ENCODE measurements at places on chromosomes 3 and 15.

GRCh38 chr15:90572893-90573292, 43.2 kb downstream of the CRTC3 start:
- no peak for DNase-seq

GRCh38 chr3:29245441-29245840, 35.4 kb upstream of the RBMS3 start:
- DNase-seq = no peak

GRCh38 chr15:36479200-36479896, 100.1 kb upstream of the CDIN1 start:
- no peak for DNase-seq

- DNase-seq = no peak
These were observed 5.0 kb downstream of the DCP1A start for GRCh38 chr3:53342353-53342752.

DNA sequence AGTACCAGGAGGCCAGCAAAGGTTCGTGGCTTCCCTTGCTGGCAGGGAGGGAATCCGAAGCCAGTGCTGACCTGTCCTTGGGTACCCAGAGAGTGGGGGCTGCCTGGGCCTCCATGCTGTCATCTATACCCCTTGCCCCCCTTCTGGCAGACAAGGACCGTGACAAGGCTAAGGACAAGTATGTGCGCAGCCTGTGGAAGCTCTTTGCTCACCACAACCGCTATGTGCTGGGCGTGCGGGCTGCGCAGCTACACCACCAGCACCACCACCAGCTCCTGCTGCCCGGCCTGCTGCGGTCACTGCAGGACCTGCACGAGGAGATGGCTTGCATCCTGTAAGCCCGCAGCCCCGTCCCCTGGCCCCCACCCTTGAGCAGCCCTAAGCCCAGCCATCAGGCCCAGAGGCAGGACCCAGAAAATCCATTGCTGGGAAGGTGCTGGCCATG, 2.8 kb downstream of the FES start:
- no peak for DNase-seq

DNA sequence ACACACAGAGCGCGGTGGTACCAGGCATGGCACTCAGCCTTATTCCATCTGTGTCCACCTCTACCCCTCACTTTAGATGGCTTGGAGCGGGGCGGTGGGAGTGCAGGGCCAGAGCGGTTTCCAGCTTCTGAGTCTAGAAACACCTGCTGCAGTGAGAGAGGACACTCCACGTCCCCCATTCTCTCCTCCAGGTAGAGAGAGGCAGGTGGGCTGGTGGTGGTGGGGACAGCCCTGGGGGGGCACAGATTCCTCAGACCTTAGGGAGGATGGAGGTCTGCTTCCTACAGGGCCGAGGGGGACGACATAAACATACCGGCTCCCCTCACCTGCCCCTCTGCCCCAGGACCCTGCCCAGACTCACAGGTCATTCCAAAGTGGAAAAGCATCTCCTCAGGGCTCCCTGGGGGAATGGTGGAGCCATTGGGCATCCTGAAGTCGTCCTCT, 40.4 kb downstream of the MUC20 start:
- DNase-seq = no peak

GRCh38 chr3:44130249-44130648, 111.4 kb upstream of the TOPAZ1 start:
- no peak for DNase-seq

DNA sequence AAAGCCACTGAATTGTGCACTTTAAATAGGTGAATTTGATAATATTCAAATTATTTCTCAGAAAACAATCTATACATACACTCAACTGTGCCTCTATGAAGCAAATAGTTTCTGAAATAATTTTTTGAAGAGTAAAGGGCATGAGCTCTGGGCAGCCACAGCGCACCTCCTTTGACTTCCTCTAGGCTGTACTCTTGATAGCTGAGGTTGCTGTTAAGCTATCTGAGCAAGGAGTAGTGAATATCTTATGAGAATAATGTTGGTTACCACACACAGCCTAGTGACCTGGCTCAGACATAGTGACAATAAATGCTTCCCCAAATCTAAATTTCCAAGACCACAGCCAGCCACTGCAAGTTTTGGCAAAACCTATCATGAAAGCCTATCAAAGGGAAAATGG, 11.6 kb upstream of the SEC61A1 start:
- no peak for DNase-seq

DNA sequence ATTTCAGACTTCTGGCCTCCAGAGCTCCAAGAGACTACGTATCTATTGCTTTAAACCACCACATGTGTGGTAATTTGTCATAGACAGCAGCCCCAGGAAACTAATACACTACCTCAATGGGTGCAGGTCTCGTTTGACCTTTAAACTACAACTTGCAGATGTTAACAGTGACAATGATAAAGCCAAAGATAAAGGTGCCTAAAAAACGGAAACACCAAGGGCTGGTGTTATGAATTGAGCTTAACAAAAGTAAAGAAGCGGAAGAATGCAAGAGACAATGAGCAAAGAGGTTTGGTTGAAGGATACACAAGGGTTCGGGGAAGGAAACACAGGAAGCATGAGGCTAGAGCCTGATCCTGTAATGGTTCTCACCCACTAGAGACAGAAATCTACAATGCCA, 50.8 kb downstream of the RFTN1 start:
- no peak for DNase-seq

DNA sequence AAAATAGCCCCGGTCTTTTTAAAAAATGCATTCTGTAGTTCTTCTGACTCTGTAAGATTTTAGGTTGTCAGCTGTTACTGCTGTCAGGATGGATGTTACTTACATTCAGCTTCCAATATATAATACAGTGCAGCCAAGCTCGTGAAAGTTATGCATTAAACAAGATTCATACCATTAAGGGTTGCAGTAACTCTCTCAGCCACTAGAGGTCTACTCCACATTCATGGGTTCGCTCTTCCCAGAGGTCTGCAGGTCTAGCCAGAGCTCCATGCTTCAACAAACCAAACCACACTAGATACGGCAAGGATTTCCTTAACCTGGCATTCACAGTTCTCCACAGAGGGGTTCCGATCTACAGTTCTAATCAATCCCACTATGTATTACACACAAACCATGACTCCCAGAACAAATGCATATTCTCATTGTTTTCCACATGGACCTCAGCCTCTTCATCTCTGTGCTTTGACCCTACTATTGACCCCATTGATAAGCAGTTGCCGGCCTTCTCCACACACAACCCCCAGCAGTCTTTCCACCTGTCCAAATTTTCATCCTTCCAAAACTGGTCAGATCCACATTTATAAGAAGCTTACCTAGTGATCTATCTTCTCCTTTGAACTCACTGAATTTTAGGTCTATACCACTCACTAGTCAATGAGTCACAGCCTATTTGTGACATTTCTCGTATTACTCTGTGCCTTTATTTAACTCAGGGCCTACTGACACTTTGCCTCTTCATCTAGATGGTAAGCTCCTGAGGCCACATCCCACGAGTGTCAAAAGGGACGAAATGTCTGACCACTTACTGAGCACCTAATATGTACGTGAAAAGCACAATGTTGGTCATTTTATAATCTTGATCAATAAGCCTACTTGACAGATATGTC, 33.7 kb downstream of the RORA start:
- no peak for DNase-seq

GRCh38 chr15:38085114-38085513, 150.7 kb downstream of the TMCO5A start:
- DNase-seq = no peak

GRCh38 chr15:96225642-96226259, 104.7 kb upstream of the NR2F2 start:
- no peak for DNase-seq

DNA sequence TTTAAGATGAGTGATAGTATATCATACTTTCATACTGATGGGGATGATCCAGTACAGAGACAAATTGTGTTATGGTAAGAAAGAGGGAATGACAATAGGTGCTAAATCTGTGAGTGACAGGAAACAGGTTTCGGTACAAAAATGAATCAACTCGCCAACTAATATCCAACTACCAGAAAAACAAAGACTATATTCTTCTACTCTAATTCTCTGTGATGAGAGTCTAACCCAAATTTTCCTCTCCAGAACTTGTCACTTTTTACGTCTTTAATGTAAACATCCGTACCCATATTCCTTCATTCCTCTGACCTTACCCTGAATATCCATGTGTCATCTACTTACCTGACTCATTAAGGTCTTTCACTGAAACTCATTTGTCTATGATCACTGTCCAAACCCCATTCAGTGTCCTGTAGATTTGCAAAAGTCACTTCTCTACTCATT, 39.6 kb downstream of the SCAPER start:
- no peak for DNase-seq

GRCh38 chr15:70892912-70893560, 410 bp downstream of the LRRC49 start:
- DNase-seq = no peak

DNA sequence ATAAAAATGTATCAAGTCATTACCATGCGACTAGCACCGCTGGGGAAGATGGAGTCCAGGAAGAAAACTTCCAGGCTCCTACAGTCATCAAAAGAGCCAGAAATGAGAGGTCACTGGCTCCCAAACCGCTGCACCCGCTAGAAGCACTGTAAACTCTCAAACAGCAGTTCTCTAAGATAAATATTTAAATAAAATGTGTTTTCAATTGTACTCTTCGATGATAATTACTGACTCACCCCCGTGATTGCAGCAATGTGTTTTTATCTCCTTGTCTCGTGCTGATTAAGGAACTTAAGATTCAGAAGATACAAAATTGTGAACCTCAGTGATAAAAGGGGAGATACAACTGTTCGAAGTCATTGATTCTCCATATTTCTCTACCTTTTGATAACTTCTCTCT, 45.8 kb upstream of the FOXP1 start:
- no peak for DNase-seq

GRCh38 chr15:81106560-81106959, 27.5 kb upstream of the CFAP161 start:
- peak; percentile 7 for DNase-seq

DNA sequence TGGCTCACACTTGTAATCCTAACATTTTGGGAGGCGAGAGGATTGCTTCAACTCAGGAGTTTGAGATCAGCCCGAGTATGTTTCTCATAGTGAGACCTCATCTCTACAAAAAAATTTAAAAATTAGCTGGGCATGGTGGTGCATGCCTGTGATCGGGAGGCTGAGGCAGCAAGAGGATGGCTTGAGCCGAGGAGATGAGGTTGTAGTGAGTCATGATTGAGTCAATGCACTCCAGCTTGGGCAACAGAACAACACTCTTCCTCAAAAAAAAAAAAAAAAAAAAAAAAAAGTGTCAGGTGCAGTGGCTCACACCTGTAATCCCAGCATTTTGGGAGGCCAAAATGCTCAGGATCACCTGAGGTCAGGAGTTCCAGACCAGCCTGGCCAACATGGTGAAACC, 2.4 kb downstream of the RPL39L start:
- no peak for DNase-seq

DNA sequence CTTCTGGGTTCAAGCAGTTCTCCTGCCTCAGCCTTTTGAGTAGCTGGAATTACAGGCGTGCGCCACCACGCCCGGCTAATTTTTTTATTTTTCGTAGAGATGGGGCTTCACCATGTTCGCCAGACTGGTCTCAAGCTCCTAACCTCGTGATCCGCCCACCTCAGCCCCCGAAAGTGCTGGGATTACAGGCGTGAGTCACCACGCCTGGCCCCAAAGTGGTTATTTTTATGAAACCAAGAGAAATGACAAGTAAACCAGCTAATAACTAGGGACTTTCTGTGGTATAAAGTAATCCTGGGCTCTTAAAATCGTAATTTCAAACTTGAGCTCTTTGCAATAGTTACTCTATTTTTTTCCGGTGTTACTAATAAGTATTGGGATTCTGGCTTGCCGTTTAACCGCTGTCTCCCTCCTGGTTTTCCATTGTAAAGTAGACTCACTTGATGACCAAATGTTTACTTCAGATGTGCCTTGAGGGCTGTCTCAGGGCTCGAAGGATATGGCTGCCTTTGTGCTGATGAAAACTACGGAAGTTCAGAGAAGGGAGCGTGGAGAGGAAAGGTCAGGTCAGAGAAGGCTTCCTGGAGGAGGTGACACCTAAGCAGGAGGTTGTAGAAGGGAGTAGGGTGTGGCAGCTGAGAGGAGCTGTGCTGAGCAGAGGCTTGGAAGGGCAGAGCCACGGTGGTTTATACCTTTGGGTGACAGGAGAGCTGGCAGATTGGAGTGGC, 4.2 kb downstream of the ZSCAN2 start:
- DNase-seq = no peak

- peak; percentile 49 for DNase-seq
These were observed 21.6 kb downstream of the SLCO3A1 start for GRCh38 chr15:91874992-91875660.

GRCh38 chr3:56469141-56469540, 874 bp upstream of the ERC2 start:
- no peak for DNase-seq

DNA sequence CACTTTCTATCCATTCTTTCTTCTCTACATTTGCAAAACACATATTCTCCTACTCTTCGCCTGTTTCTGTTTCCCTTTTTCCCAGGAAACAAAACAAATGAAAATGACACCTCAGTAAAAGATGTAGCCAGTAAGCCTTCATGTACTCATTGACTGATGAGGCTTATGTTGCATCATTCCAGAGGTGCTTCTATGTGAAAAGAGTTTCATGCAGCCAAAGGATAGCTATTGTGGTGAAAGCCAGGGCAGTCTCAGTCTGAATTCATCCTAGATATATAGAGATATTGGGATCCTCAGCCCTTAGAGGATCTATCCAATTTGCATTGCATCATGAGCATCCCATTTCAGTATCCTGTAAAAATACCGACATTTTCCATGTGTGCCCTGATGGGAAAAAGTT, 267.3 kb downstream of the GAP43 start:
- no peak for DNase-seq

DNA sequence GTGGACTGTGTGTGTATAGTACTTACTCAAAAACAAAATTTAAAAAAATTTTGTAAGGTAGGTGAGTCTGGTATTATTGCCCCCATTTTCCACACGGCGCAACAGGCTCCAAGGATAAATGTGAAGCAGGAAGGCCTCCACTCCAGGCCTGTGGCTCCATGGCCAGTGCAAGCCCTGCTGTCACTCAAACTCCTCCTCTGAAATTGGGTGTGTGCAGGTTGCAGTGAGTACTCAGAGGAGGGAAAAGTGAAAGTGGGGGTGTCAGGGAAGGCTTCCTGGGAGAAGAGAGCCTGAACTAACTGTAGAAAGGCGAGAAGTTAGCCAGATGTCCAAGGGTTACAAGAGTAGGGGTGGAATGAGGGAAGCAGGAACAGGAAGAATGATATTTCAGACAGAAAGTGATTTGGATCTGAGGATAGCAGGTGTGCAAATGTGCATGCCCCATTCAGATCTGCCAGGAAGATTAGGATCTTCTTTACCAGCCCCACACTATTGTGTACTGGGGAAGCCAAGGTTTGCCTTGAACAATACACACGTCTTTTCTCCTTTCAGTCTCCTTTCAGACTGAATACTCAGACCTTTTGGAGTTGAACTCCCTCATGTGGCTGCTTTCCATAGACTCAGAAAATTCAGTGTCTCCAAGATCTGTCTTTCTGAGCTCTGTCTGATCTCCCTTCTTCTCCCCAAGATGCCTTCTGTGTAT, 48.7 kb upstream of the RYK start:
- no peak for DNase-seq

- DNase-seq = no peak
These were observed 34.6 kb upstream of the SV2B start for GRCh38 chr15:91065505-91065904.
